ENCODE measurements at places on chromosomes 3 and 15.
A peak's percentile ranks its signal among the peaks of the same experiment; 100 is the strongest.

DNA sequence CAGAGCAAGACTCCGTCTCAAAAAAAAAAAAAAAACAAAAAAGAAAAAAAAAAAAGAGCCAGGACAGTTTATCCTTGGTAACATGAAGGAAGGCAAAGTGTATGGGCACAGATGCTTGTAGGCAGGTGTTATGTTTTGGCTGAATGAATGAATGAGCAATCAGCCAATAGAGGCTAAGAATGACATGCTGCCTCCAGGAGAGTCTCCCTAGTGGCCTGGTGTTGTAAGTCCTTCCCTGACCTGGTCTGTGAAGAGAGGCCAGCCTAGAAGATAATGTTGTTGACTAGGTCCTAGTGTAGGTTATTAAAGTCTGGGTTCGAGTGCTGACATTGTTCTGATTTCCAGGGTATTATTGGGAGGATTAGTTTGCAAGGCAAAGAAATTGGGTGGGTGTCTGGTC lies 24.9 kb downstream of the GYG1 start:
- DNase-seq: no peak

- no peak for DNase-seq
Observed at GRCh38 chr3:82276992-82277391, 515.5 kb upstream of the GBE1 start.

DNA sequence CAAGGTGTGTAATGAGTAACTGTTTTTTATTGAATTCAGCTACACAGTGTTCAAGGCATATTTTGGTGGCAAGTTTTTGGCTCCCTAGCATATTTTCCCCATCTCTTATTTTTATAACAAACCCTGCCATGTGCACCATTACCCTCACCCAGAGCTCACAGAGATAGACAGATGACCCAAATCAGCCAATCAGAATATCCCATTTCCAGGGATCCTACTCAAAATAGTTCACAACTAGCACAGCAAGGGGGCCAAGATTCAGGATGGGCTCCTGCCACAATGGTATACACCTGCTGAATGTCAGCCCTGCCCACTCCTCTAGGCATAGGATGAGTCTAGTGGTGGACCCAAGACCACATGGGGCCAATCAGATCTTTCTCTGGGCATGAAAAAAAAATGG lies 78.8 kb upstream of the SETMAR start:
- DNase-seq: no peak

- no peak for DNase-seq
Observed at GRCh38 chr3:71397046-71397445, 186.5 kb downstream of the FOXP1 start.

- peak; percentile 72 for DNase-seq
Observed at GRCh38 chr3:18425641-18426257, 610 bp upstream of the SATB1 start.

DNA sequence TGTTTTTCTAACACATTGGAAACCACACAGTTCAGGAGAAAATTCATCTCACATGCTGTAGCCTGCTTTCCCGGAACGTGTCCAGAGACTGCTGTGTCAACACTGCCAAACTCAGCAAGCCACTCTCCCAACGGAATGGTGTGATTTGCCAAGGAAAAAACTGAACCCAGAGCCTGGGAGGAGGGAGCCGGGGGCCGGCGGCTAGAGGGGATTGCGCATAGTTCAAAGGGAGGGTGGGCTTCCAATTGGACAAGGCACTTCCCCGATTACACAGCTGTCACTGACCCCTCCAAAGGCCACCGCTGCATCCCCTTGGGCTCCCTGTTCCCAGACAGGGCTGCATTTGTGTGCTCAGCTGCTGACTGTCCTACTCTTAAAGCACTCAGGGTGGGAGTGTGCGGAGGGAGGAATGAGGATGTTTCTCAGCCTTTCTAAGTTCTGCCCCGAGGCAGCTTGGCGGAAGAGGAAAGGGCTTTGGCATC lies 256.2 kb downstream of the ZNF621 start:
- no peak for DNase-seq

DNA sequence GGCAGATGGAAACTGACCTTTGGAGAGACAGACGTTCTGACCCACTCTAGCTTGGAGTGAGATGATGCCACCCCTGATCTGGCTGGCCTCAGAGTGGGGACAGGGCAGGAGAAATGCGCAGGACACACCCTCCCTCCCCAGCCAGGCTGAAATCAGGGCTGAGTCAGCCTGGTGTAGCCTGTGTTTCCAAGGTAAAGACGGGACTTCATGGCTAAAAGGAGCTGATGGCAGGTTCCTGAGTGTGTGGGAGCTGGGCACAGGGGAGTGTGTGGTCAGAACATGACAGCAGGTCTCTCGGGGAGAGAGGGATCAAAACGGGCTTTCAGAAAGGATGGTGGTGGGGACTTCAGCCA lies 14.6 kb upstream of the POLG start:
- no peak for DNase-seq

- DNase-seq: no peak
Observed at GRCh38 chr3:86986671-86987420, 4.1 kb downstream of the VGLL3 start.

- no peak for DNase-seq
Observed at GRCh38 chr3:48023377-48023776, 7.2 kb upstream of the MAP4 start.

GRCh38 chr3:68977486-68978167 lies 35.9 kb downstream of the EOGT start:
- DNase-seq: no peak

GRCh38 chr15:91872356-91873137 lies 19.0 kb downstream of the SLCO3A1 start:
- DNase-seq: no peak

DNA sequence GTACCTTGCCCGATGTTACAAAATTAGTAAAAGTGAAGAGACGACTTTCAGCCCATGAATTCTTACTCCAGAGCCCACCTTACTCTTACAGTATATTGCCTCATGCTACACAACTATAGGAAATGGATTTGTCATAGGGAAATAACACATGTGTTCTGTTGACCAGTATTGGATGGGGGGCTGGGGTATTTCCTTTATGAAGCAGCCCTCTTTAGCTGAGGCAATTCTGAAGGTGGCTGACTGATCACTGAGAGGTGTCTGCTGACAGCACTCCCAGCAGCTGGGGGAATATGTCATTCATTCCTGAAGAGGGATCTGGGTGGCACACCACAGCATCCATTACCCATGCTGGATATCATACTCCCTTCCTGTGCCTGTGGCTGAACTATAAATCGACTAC lies 6.4 kb upstream of the GOLM2 start:
- DNase-seq: no peak

- no peak for DNase-seq
Observed at GRCh38 chr3:128824132-128824850, 55.1 kb upstream of the ACAD9 start.

DNA sequence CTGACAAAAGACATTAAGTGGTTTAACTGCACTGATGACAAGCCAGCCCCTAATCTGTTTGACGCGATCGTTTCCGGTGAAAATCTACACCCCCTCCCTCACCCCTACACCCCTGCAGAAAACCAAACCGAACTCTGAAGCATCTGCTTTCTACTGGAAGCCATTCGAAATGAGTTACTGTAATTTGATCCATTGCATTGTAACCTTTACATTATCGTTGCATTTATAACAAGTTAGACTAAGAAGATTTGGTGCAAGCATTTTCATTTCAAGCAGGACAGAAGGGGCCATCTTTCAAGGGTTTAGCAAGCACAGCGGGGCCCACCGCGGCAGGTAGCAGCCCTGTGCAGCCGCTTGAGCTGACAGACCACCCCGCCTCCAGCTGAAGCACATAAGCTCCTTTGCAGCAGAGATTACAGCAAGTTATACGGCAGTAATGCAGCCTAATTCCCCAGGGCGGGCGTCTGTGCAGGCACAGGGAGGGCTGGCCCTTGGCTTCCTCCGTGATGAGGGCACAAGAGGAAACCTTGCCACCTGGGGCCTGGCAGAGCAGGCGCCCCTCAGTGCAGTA lies 79.3 kb downstream of the CHSY1 start:
- no peak for DNase-seq

DNA sequence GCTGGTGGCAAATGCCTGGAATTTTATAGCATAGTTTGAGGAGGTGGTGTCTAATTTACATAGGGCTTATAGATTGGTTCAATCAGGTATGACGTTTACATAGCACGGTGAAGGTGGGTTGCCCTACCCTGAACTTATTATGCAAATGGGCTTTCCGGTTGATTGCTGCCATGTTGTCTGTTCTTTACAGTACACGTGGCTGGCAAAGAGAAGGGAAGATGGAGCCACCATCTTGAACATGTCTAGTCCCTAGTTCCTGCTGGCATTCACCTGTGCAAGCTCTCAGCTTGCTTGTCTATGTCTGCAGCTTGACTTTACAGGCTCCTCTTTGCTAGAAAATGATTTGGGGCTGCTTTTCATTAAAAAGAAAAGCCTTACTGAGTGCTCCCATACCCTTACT lies 14.0 kb upstream of the STAC start:
- no peak for DNase-seq

- no peak for DNase-seq
Observed at GRCh38 chr3:25084016-25084415, 344.0 kb upstream of the RARB start.

DNA sequence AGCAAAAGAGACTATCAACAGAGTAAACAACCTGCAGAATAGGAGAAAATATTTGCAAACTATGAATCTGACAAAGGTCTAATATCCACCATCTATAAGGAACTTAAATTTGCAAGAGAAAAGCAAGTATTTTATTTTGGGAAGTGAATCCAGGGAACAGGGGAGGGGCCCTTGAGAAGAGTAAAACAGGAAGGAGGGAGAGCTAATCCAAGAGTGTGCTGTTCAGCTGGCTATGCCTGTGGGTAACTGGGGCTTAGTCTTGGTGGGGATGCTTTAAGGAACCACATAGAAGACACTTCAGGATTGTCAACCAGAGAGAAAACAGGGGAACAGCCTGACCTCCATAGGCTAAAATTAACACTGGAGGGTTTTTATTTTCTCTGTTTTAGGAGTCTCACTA lies 3.9 kb upstream of the HHLA2 start:
- DNase-seq: no peak

DNA sequence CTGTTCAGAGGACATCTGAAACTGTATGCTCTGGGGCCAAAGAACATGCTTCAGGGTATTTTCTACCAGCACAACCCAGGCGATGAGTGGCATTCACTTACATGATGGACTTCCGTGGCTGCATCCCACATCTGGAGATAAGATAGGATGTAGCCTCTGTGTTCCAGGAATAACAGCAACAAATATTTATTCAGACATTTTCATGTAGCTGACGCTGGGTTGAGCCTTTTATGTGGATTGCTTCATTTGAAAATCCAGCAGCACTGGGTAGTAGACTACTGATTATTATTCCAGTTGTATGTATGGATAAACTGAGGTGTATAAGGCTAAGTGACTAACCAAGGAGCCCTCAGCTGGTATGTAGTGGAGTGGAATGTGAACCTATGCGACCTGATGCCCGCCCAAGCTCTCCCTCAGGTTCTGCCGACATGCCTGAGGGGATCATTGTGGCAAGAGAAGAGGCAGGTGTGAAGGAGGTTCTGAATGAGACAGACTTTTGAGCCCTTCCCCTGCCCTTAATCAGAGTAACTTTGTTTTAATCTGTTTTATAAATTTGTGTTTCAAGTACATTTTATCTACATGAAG lies 25.9 kb upstream of the ABHD10 start:
- no peak for DNase-seq

GRCh38 chr3:128853826-128854225 lies 25.6 kb upstream of the ACAD9 start:
- DNase-seq: no peak

DNA sequence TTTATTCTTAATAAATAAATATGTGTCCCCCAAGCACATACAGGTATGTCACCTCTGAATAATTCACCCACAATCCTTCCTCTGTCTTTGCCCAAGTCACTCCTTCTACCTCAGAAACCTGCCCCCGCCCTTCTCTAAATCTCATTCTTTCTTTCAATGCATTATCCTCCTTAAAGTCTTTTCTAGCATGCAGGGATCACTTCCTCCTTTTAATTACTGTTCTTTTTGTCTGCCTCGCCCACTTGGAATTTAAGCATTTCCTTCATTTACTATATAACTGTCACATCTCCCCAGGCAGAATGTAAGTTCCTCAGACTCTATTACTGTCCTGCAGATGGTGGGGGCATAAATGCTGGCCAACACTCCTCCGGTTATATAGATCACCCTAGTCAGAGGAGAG lies 7.8 kb downstream of the CCDC80 start:
- DNase-seq: no peak

DNA sequence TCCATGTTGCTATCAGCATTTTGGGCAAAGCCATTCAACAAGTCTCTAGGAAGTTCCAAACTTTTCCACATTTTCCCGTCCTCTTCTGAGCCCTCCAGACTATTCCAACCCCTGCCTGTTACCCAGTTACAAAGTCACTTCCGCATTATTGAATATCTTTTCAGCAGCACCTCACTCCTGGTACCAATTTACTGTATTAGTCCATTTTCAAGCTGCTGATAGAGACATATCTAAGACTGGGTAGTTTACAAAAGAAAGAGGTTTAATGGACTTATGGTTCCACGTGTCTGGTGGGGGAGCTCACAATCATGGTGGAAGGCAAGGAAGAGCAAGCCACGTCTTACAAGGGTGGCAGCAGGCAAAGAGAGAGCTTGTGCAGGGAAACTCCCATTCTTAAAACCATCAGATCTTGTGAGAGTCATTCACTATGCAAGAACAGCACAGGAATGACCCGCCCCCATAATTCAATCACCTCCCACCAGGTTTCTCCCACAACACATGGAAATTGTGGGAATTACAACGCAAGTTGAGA lies 435.6 kb upstream of the GRM7 start:
- no peak for DNase-seq

- no peak for DNase-seq
Observed at GRCh38 chr3:134419214-134419959, 45.1 kb upstream of the AMOTL2 start.

DNA sequence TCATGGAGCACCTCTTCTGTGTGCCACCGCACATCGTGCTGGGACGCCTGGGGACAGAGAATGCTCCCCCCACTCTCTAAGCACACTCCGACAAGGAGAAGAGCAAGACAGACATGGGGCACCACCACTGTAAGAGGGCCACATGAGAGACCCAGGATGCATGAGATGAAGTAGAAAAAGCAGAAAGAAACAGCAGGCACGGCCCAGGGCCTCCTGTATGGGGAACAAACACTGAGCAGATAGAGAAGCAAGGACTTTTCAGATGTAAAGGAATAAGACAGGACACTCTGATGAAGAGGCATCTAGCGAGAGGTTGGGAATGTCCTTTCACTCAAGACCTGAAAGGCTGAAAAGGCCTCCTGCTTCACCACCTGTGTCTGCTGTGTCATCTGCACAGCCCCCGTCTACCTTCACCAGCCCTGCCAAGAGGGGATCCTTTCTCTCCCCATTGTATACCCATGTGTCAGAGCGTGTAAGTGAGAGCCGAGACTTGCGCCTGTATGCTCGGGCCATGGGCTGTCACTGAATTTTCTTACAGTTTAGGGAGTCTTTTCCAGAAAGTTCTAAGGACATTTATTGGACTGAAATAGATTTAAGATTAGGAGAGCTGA lies 125.6 kb downstream of the LRRK1 start:
- DNase-seq: no peak

All from T-cell (primary cell).